ENCODE measurements at places on chromosomes 3 and 15. TPM values are rescaled to one million over a fixed set of nuclear protein-coding genes. Genes with fewer than 3 reads are reported as not detected.

DNA sequence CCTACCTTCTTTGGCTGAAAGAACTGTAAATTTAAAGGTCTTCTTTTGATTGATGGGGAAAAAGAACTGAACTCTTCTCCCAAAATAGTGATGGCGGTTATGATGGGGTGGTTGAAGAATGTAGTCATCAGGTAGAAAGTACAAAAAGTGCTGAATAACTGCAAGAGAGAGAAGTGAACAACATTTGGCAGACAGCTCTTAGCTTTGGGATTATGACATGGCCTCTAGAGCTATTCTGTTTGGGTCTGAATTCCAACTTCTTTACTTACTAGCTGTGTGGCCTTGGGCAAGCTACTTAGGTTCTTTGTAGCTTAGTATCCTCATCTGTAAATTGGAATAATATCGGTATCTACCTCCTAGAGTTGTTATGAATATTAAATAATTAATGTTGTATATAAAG lies 91.7 kb downstream of the SPRED1 start:
- DNase-seq = no peak

TTC21A gene
- total RNA-seq = 8.8 TPM

- no peak for DNase-seq
These were observed 36.8 kb downstream of the TBC1D2B start for GRCh38 chr15:78040653-78041244.

DNA sequence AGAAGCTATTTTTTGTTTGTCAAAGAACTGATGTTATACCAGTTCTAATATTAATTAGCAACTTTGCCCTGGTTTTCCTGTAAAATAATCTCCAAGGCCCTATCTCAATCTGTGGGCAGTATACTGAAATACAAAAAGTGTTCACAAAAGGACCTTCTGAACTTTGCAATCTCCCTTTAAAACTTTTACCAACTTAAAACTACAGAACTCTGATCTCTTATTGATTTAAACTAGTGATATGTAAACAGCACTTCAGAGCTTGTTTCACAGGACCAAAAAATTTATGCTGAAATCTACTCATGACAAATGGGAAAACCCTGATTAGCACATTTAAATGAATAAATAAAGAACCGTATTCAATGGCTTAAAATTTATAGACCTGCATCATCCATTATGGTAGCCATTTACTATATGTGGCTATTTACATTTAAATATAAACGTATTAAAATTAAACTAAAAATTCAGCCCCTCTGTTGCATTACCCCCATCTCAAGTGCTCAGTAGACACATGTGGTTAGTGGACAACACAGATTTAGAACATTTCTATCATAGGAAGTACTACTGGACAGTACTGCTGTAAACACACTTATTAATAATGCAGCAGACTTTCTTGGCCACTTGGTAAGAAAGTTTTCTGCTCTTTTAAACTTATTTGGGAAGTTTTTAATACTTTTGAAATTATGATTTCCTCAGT lies 12.0 kb downstream of the AGTR1 start:
- DNase-seq = no peak

DNA sequence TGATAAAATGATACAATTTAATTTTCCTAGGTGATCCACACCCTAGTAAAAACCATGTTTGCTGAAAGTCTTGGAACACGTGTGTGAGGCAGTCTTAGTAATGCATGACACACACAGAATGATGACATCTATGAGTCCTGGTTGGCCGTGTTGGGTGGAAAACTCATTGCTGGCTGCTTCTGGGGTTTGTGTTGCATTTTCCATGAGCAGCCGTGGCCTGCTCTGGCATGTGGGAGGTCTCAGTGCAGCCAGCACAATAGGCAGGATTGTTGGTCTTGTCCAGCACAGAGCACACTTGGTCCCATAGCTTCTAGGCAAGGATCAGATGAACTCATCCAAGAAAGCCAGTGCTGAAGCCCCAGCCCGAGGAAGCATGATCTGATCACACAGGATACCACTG lies 172.8 kb upstream of the UBE3A start:
- DNase-seq = no peak

APOD gene
- 549 TPM for total RNA-seq

GRCh38 chr3:122031123-122031468 lies 9.0 kb upstream of the ILDR1 start:
- DNase-seq = no peak
